Sigmoid colon (tissue), 7 donors: ENCODE measurements at places on chromosomes 5 and 9. TPM values are rescaled to one million over a fixed set of nuclear protein-coding genes. Genes with fewer than 3 reads are reported as not detected.

The UNC13B gene
- 21.3 TPM for polyA plus RNA-seq

The PCDHGB6 gene
- 1.2 TPM for polyA plus RNA-seq

The PPP3R2 gene
- 0.01 TPM for polyA plus RNA-seq

The FOXD4 gene
- polyA plus RNA-seq = not detected

The CD14 gene
- polyA plus RNA-seq = 52.3 TPM

The ELL2 gene
- 17.8 TPM for polyA plus RNA-seq

The SLC34A1 gene
- not detected for polyA plus RNA-seq

The COL5A1 gene
- 4.2 TPM for polyA plus RNA-seq
